ENCODE measurements at places on chromosomes 3 and 15. TPM values are rescaled to one million over a fixed set of nuclear protein-coding genes. Genes with fewer than 3 reads are reported as not detected.

DNA sequence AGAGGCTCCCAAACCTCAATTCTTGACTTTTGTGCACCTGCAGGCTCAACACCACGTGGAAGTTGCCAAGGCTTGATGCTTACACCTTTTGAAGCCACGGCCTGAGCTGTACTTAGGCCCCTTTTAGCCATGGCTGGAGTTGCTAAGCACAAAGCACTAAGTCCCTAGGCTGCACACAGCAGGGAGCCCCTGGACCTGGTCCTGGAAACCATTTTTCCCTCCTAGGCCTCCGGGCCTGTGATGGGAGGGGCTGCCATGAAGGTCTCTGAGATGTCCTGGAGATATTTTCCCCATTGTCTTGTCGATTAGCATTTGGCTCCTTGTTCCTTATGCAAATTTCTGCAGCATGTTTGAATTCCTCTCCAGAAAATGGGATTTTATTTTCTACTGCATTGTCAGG lies 247.1 kb upstream of the ARPP21 start:
- no peak for DNase-seq

DNA sequence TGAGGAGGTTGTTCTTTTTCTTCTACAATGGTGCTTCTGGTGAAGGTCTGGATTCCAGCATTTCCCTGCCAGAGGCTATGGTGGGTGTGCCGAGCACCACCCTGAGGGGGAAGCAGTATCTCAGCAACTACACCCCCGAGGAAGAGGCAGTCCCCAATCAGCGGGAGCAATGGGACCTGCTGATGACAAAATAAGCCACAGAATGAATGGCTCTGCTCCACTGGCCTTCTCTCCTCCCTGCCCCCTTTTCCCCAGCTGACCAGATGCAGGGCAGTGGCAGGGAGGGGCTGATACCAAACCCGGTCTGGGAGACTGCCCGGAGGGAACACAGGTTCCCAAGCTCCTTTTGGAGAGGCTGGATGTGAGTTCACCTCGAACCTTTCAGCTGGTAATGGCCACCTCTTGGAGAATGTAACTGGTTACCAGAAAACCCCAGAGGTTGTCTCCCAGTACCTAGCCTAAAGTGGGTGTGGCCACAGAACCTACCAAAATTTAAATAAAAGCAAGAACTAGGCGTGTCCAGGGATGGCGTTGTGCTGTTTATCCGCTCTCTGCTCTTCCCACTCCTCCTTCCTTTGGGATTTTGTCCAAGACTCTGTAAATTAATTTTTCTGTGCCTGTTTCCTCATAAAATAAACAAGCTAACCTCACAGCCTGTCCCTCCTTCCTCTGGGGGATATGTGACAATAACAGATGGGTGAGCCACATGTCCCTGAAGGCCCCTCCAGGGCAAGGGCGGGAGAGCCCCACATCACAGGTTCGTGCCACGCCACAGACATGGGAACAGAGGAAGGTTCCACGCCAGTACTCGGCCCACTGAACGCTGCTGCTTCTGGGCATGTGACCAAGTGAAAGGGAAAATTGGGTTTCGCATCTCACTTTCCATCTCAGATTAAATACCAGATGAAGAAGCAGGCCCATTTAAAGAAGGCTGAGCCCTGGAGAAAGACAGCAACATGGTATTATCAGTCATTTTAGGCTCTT lies 35.1 kb upstream of the SPTBN5 start:
- no peak for DNase-seq

GRCh38 chr3:134366221-134366927 lies 7.9 kb downstream of the AMOTL2 start:
- DNase-seq: no peak

GRCh38 chr3:36991923-36992805 lies 767 bp downstream of the EPM2AIP1 start:
- no peak for DNase-seq

- DNase-seq: no peak
Measured at GRCh38 chr3:166263460-166263859, 426.2 kb upstream of the BCHE start.

DNA sequence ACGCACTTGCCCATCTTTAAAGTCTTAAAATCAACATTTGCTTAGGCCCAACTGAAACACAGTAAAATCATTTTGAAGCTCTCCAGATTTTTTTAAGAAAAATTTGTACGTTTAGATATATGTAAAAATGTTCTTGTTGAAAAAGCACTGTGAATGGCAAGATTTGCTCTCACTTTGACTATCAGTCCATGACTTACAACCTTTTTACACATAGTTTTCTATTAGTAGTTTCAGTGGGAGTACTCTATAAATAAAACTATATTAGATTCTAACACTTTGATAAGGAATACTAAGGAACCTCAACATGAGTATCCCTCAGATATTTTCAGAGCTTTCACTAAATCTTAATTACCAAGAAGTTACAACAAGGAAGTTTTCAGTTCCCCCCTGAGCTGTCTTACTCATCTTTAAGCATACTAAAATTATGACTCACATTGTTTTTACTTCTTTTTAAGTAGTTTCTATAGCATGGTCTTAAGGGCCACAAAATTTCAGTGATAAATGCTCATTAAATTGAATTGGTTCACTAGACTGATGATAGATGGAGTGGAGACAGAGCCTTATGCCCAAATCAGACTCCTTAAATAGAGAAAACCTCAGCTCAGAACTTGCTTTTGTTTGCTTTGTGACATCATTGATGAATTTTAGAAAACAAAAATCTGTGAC lies 31.6 kb upstream of the RAP2B start:
- no peak for DNase-seq

DNA sequence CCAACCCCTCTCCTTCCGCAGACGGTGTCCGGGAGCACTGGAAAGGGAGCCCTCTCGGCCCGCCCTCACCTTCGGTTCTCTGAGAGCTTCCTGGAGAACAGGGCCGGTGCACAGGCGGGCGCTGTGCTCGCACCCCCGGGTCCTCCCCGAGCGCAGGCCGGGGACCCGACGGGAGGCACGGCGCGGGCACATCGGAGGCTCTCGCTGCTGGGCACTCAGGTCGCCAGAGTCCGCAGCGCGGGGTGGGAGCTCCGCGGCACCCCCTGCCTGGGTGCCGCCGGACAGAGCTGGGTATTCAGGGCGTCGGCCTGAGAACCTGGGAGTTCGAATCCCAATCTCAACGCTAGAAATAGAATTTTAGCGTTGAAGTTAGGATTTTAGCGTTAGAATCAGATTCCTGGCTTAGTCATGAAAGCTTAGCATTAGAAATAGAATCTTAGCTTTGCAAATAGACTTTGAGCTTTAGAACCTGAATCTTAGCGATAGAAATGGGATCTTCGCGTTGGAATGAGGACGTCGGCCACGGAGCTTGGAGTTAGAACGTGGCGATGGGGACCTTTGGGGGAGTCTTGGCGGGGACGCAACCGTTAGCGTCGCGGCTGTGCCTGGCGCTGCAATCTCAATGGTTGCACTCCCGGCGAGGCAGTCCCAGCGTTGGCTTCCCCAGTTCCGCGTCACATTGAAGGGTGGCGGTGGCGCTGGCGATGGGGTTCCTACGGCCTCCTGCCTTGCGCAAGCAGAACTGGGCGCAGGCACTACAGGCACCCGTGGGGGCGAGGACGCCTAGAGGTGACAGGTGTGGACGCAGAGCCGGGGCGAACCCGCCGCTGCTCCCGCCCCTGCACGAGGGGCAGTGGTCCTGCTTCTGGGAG lies 549 bp downstream of the TRH start:
- peak; percentile 14 for DNase-seq

- no peak for DNase-seq
Measured at GRCh38 chr15:73886717-73887345, 13.5 kb downstream of the TBC1D21 start.

GRCh38 chr3:179733797-179734196 lies 81.0 kb downstream of the USP13 start:
- no peak for DNase-seq

DNA sequence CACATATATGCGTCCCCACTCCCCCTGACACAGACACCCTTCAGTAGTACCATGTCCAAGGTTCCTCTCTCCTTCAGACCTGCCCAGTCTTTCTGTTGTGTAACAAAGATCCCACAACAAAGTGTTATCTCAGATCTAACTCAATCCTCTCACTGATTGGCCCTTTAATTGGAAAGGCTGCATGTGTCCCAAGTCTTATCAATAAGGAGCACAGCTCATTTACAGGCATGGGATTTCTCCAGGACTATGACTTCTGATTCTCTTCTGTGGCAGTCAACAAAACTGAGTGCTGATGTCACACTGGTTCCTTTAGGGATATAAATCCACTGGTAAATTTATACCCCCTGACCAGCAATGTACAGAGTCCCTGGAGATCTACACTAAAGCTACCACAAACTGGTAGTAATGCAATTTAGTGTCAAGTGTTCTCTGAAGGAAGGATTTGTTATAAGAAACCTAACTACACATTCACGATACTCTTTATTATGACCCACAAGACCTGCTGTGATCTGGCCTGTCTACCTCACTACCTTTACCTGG lies 28.1 kb downstream of the CLK3 start:
- no peak for DNase-seq

DNA sequence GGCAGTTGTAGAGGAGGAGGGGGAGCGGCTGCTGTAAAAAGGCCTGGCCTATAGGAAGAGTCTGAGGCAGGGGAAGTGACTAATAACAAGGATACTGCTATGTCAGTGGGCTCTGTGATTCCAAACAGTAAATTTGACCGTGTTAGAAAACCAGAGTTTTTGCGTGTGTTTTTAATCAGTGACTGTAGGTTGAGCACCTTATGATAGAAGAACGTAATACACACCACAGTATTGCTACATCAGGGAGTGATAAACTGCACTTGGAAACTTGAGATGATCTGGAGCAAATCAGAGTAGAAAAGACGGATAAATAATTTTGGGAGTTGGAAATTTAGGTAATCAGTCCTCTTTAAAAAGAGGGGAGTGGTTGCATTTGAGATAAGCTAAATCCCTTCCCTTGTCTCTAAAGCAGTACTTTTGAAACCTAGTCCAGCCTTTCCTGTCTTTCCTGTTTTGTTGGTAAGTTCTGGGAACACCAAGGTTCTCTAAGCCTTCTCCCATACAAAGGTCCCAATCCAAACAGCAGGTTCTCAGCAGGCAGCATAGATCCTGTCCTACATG lies 130.5 kb upstream of the NR2E3 start:
- no peak for DNase-seq

DNA sequence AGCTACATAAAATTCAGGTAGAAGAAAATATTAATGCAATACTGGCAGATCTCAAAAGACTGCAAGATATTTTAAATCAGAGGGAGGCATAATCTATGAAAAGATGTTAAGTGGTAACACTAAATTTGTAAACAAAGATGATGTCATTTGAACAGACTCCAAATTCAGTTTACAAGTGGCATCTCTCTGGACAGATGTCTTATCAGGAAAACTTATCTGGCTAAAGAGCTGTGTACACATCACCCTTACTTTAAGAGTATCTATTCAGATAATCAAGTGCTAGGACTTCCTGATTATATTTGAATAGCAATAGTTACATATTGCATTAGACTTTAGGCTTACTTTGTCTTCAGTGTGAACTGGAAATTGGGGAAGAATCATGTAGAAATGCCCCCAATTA lies 231.5 kb downstream of the WDR72 start:
- DNase-seq: no peak

The UROC1 gene
- total RNA-seq: not detected

DNA sequence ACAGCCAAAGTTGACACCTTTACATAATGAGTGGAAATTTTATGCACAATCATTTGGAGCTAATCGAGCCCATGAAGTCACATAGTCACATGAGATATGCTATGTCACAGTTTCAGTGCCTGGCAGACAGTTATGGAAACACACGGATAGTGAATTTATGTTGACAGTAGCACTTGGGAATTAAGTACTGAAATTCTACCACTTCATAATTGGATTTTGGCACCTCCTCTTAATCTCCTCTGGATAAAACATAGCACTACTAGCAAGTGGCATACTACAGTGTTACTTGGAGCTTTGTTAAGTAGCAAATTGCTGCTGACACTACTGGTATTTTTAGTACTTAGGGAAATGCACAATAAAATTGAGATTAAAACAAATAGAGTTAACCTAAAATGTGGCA lies 1679.4 kb downstream of the OTOL1 start:
- no peak for DNase-seq

The C3orf49 gene
- not detected for total RNA-seq

- DNase-seq: no peak
Measured at GRCh38 chr3:16496008-16496407, 17.5 kb downstream of the RFTN1 start.

GRCh38 chr3:30693470-30694120 lies 87.2 kb downstream of the TGFBR2 start:
- no peak for DNase-seq

The C3orf85 gene
- not detected for total RNA-seq

DNA sequence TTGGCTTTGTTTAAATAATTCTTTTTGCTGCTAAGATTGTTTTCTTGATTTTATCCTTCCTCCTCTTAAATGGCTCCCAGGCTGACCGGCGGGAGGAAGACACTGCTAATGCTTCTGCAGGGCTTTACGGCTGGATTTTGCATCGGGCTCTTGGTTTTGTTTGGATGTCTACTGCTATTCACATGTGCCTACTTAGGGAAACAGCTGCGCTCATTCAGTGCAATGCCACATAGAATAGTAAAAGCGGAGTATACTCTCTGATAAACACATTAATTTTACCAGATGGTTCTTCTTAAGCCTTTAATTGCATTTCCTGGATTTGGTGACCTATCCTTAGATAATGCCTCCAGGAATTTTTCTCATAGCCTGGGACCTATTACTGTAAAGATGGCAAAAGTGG lies 146.6 kb downstream of the THSD4 start:
- DNase-seq: no peak

The ADAMTS9 gene
- total RNA-seq: 99.9 TPM

The EPHB1 gene
- total RNA-seq: 2.5 TPM

The LMOD3 gene
- not detected for total RNA-seq

DNA sequence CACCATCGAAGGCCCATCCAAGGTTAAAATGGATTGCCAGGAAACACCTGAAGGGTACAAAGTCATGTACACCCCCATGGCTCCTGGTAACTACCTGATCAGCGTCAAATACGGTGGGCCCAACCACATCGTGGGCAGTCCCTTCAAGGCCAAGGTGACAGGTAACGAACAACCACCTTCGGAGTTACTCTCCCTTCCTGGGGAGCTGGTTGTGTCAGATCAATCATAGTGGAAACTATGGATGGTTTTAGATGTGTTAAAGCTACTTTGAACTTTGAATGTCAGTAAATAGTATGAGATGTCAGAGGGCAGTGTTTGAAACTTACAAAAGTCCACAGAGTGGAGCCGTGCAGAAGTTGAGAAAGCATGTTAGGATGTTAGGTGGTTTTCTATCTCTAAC lies 42.3 kb downstream of the DNASE1L3 start:
- DNase-seq: no peak

The TLR9 gene
- total RNA-seq: not detected

The C3orf70 gene
- total RNA-seq: 7.8 TPM

DNA sequence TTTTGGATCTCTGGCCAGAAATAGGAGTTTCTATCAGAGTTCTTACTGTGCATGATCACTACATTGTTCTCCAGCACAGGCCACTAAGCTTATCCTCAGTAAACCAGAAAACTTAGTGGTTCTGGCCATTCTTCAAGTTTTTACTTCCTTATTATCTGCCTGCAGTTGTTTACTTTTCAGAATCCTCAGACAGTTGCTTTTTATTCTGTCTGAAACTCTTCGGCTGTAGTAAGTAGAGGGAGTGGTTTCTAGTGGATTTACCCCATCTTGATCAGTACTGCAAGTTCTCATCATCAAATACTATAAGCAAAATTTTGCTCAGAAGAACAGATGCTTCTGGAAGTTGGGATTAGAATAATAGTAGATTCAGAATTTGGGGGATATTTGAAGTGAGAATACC lies 193.0 kb upstream of the RARB start:
- DNase-seq: no peak
